ENCODE measurements at places on chromosomes 11 and 22. TPM values are rescaled to one million over a fixed set of nuclear protein-coding genes. Genes with fewer than 3 reads are reported as not detected.
A peak's percentile ranks its signal among the peaks of the same experiment; 100 is the strongest.

Gene PRG3
- total RNA-seq: not detected

Gene DGCR6
- 7.4 TPM for total RNA-seq

Gene TRIM49D2
- total RNA-seq: not detected

Gene SBF1
- 74.2 TPM for total RNA-seq

Gene ARHGAP42
- 11.2 TPM for total RNA-seq

Gene SCGB1A1
- not detected for total RNA-seq

Gene MISFA
- total RNA-seq: 2.8 TPM

Gene NPAS4
- not detected for total RNA-seq

Gene IL18
- total RNA-seq: 295 TPM

- no peak for DNase-seq
Observed at GRCh38 chr11:257766-258493, 20.3 kb upstream of the NLRP6 start.

GRCh38 chr22:30435674-30436126 is 10.1 kb downstream of the MTFP1 start:
- DNase-seq: peak; percentile 89

- no peak for DNase-seq
Observed at GRCh38 chr11:35272391-35272902, 133.5 kb downstream of the CD44 start.

DNA sequence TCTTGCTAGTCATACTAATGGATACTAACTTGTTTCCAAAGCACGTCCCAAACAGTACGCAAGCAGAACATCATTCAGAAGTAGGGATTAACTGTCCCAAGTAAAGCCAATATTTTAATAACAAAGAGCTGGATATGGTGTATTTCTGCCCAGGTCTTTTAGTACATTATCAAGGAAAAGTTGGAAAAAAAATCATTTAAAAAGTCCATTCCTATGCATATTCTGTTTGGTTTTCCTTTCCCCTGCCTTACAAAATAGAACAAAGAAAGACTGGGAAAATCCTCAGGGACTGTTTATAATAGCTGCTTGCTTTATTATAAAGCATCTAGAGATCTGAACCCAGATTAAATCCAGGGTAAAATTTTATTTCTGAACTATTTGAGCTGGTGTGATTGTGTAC is 83.9 kb downstream of the UVRAG start:
- no peak for DNase-seq

DNA sequence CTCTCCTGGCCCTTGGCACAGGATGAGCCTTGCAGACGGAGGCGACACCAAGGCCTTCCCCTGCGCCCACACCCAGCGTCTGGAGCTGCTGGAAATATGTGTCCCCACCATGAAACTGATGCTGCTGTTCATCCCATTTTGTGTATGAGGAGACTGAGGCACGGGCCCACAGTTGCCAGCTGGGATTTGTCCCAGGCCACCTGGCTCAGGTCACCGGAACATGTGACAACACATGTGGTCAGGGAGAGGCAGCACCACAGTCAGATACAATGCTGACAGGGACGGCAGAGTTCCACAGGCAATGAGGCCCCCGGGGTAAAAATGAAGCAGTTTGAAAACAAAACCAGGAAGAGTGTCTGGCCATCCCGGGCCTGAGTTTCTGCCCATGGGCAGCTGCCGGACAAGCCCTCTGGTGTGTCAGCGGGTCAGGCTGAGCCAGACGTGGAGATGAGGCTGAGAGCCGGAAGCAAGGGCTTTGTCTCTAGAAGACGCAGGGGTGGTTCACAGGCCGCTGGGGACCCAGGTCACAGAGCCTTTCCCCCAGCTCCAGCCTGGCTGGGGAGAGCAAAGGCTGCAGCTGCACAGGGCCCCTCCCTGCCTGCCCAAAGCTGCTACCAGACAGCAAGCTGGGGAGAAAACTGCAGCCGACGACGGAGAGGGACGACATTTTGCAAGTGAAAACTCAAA is 80.7 kb downstream of the CDKN1C start:
- DNase-seq: peak; percentile 85

DNA sequence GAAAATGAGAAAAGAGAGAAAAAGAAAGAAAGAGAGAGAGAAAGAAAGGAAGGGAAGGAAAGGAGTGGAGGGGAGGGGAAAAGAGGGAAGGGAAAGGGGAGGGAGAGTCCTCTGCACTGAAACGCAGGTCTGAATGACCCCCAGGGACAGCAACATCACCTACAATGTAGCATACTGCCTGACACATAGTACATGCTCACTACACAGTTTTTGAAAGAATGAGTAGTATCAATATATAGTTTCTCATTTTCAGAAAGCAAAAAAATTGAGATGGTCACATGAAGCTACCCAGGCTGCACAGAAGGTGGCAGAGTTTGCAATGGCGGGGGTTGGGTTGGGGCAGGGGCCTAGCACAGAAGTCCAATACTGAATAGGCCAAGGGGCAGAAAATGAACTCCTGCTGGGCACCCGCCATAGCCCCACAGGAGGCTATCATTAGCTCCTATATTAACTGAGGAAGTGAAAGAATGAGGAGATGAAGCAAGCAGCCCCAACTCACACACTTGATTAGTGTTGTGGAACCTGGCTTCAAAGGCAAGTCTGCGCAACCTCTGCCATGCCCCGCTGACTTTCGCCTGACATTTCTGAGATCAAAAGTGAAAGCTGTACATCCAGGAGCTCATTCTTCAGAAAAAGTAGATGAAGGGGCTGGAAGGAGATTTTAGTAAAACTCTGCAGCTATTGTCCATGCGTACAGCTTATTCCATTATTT is 241.2 kb upstream of the SYN3 start:
- no peak for DNase-seq

DNA sequence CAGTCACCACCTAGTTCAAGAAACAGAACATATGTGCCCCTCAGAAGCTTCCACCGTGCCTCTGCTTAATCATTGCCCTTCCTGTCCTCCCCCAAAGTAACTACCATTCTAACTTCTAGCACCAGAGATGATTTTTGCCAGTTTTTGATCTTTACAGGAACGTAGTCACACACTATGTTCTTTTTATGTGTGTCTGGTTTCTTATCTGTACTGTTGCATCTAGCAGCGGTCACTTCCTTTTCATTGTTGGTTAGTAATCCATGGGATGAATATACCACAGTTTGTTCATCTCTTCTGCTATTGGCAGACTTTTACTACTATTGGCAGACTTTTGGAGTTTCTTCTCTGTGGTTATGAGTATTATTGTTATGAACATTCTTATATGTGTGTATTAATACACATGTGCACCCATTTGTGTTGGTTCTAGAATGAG is 34.6 kb downstream of the SPECC1L start:
- DNase-seq: no peak

GRCh38 chr11:78427615-78428265 is 10.1 kb upstream of the GAB2 start:
- DNase-seq: no peak

DNA sequence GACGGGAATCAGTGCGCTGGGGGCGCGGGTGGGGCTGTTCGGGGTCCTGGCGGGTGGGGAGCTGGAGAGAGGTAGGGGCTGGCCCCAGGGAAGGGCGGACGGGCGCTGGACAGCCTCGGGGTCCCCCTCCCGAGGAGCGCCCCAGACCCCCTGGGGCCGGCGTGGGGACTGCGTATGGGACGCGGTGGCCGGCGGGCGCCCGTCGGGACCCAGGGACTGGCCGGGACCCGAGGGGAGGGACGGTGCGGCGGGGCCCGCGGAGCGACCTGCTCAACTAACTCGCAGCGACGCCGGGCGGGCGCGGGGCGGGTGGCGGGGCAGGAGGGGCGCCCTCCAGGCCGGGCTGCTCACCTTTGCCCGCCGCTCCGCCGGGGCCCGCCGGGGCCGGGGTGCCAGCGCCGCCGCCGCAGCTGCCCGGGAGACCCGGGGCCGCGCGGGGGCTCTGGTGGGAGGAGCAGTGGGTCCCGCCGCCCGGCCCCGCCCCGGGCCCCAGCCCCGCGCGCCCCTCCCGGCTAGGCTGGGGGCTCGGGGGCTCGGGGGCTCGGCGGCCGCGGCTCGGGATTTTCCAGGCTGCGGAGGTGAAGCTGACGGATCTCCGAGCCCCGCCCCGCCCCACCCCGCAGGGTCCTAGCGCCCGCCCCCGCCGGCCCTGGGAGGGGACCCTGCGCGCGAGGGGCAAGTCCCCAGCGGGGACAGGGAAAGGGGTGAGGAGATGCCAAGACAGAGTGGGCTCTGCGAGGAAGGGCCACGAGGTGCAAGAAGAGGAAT is 12.3 kb downstream of the STARD10 start:
- no peak for DNase-seq

DNA sequence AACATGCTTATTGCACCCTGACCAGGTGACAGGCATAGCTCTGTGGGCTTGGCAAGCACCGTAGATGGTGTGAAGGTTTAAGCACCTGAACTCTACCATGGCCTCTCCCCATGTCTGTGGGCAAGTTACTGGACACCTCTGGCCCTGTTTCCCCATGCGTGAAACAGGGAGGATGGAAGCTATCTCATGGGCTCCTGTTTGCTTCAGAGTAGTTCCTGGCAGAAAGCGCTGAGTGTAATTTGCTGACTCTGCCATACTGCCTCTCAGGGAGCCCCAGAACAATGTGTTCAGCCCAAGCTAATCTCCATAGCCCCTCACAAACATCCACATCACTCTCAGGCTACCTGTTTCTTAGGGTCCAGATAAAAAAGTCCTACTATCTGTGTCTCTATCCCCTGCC is 2.4 kb downstream of the CBX6 start:
- DNase-seq: peak; percentile 31

- DNase-seq: no peak
Observed at GRCh38 chr11:1778141-1778911, 14.6 kb upstream of the CTSD start.

- DNase-seq: no peak
Observed at GRCh38 chr11:26137651-26138050, 194.3 kb upstream of the ANO3 start.

- no peak for DNase-seq
Observed at GRCh38 chr11:61882879-61883278, 8.5 kb downstream of the FADS3 start.

GRCh38 chr11:75925785-75926164 is 110.8 kb downstream of the UVRAG start:
- DNase-seq: no peak

DNA sequence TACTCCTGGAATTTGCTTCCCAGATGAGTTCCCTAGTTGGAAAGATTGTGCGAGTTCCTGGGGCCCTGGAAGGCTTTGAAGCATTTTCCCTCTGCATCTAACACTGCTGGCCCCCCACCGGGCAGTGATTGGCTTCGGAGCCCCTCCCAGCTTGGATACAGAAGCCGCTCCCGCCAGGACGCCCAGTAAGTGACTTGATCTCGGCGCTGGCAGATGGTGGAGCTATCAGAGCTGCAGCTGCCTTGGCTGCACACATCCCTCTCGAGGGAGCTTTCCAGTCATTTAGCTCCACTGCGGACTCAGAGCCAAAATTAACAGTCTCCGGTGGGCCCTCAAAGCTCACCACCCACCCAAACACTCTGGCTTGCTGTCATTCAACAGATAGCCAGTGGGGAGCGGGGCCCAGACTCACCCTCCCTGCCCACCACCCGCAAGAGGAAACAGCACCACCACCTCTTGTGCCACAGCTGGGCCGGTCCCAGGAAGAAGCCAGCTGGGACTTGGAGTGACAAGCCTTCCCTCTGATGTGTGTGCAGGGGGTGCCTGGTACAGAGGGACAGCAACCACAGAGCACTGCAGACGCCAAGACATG is 162.3 kb downstream of the TRIM29 start:
- DNase-seq: no peak

GRCh38 chr22:30411780-30412179 is 13.8 kb upstream of the MTFP1 start:
- DNase-seq: no peak

GRCh38 chr11:108324587-108324986 is 101.7 kb downstream of the ATM start:
- DNase-seq: no peak

DNA sequence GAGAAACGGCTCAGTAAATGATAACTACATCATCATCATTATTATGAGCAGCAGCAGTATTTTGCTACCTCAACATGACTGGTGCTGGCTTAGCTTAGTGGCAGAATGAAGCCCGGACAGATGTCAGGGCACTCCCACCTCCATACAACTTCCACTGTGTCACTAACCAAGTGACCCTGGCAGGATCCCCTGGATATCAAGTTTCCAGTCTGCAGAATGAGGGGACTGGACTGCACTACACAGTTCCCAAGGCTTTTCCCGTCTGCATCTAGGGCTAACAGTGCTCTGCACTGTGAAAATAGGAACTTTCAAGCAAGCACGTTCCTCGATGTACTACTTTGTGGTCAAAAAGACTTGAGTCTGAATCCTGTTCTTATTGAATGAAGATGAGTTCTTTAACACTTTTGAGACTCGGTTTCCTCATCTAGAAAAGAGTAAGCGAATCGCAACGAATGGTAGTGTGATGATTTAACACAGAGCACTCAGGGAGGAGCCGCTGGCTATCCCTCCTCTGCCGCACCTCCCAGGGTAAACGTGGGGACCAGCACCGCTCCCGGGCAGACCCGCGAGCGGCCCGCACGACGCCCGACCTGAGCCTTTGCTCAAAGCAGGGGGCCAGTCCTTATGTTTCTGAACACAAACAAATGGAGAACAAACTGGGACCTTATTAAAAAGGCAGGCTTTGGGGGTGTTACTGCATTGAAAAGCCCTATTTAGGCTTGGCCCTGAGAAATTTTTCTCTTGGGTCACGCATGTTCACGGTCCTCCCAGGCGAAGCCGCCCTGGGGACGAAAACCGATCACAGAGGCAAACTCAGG is 910 bp downstream of the CLTCL1 start:
- DNase-seq: no peak

- no peak for DNase-seq
Observed at GRCh38 chr11:12134236-12134585, 23.8 kb downstream of the MICAL2 start.

GRCh38 chr22:38191731-38192474 is 9.9 kb upstream of the MAFF start:
- DNase-seq: no peak

GRCh38 chr22:36104435-36104834 is 56.1 kb downstream of the APOL3 start:
- DNase-seq: no peak

DNA sequence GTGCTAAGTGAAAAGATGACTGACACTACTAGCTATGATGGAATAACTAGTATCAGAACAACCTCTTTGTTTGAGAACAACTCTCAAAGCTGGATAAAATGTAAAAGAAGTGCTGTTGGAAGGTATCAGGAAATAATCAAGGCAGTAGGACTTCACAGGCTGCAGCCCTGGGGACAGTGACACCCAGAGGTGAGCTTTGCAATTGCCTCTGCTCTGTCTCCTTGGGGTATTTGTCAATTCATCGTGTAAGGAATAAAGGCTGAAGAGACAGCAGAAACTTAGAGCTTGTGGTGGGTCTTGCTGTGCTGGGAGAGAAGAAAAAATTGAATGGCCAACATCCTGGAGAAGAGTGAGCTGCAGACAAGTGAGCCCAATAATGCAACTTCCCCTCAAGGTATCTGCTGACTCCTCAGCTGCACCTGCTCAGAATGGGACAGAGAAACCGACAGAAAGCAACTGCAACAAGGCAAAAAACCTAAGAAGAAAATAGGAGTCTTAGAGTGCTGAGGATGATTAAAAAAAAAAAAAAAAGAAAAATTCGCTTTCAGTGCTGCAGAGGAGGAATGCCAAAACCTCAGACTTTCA is 141.1 kb downstream of the RCN1 start:
- DNase-seq: no peak

DNA sequence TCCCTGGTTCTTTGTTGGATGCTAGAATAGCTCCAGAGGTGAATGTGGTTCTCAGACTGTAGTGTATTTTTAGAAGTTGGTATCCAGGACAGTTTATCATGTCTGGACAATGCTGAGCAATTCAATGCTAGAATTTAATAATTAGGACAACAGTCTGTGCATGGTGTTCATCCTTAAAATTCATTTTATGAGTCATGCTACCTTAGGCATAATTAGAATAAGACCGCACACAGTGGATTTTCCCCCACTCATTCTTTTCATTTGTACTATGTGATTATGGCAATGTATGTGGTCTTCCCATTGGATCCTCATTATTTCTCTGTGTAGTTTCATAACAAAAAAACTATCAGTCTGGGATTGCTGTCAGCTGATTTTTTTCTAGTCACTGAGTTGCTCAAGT is 196.7 kb downstream of the ARHGAP42 start:
- no peak for DNase-seq

Data from lower leg skin (tissue), 4 donors.